ENCODE measurements at places on chromosomes 11 and 22.

- DNase-seq: no peak
Measured at GRCh38 chr11:123505546-123506299, 75.7 kb downstream of the GRAMD1B start.

DNA sequence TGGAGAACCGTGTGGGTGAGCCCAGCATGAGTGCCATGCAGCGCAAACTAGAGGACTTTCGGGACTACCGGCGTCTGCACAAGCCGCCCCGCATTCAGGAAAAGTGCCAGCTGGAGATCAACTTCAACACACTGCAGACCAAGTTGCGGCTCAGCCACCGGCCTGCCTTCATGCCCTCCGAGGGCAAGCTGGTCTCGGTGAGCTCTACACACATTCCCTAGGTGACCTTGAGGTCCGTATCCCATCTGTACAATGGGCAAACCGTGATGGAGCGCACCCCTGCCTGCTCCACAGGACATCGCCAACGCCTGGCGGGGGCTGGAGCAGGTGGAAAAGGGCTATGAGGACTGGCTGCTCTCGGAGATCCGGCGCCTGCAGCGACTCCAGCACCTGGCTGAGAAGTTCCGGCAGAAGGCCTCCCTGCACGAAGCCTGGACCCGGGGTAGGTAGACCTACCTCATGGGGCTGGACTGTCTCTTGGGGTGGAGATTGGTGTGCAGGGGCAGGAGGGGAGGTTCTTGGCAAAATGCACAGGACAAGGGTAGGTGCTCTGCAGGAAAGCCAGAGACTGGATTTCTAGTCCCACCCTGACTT is 10.6 kb downstream of the CTSF start:
- DNase-seq: no peak

GRCh38 chr11:15189641-15190365 is 75.1 kb downstream of the INSC start:
- no peak for DNase-seq

DNA sequence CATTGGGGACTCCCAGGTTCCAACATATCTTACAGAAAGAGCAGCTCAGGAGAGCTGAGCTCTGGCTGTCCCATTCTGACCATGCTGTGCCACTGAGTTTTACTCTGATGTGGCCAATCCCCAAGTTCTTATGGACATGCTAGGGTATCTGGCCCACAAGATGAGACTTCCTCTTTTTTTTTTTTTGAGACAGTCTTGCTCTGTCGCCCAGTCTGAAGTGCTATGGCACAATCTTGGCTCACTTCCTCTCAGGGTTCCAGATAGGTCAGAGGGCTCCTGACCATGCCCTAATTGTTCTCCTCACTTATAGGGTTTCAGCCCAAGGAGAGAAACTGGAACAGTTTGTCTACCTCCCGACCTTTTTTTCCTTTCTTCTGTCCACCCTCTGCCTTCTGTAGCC is 152.3 kb upstream of the CCDC90B start:
- no peak for DNase-seq

- peak; percentile 75 for DNase-seq
Measured at GRCh38 chr22:26367402-26368245, 61.4 kb upstream of the ASPHD2 start.

- DNase-seq: no peak
Measured at GRCh38 chr11:20090654-20091374, 69.5 kb downstream of the DBX1 start.

DNA sequence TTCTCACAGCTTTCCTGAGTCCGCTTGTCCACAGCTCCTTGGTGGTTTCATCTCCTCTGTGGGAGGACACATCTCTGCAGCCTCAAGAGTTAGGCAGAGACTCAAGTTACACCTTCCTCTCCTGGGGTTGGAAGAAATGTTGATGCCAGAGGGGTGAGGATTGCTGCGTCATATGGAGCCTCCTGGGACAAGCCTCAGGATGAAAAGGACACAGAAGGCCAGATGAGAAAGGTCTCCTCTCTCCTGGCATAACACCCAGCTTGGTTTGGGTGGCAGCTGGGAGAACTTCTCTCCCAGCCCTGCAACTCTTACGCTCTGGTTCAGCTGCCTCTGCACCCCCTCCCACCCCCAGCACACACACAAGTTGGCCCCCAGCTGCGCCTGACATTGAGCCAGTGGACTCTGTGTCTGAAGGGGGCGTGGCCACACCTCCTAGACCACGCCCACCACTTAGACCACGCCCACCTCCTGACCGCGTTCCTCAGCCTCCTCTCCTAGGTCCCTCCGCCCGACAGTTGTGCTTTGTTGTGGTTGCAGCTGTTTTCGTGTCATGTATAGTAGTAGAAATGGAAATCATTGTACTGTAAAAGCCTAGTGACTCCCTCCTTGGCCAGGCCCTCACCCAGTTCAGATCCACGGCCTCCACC is 11.7 kb downstream of the RASD2 start:
- peak; percentile 86 for DNase-seq

DNA sequence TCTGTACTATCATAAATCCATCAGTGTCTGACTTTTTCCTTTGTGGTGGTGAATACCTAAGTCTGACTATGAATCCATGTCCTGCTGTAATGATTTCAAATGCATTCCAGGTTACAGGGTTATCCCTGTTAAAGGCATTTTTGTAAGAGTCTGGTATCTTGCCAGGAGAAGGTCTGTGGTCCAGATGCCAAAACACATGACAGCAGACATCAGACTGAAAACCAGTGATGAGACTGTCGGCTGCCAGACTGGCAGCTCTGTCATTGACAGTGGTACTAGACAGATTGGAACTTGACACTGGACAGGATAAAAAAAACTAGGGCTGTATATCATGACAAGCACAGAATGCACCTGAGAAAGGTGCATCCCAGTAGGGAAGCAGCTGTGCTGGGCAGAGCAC is 301.8 kb upstream of the FAT3 start:
- no peak for DNase-seq

- no peak for DNase-seq
Measured at GRCh38 chr22:31734512-31734911, 15.4 kb downstream of the PRR14L start.

DNA sequence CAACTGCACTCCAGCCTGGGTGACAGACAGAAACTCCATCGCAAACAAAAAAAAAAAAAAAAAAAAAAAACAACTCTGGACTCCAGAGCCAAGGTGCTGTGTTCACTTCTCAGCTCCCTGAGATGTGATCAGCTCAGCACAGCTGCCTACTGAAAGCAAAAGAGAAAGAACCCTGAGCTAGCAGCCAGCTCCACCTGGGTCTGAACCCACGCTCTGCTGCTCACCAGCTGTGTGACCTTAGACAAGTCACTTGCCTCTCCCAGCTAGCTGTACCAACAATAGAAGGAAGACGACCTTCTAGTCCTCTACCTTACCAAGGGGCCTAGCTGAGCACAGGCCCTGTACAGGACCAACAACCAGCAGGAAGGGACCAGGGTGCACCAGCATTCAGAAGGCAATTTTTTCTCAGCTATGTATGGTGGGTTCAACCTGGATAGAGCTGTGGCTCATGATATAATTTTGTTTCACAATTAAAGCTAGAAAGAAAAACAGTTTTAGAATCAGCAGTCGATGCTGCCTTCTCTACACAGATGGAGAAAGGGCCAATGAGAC is 3.8 kb downstream of the DGCR2 start:
- DNase-seq: peak; percentile 38

- peak; percentile 91 for DNase-seq
Measured at GRCh38 chr22:21982338-21982965, at the start of gene TOP3B. TSS of gene TOP3B (minus strand) at chr22:21982787. CDS start at chr22:21975709, 7,078 bp downstream.

- no peak for DNase-seq
Measured at GRCh38 chr11:60926500-60926899, 2.2 kb downstream of the TMEM132A start.

DNA sequence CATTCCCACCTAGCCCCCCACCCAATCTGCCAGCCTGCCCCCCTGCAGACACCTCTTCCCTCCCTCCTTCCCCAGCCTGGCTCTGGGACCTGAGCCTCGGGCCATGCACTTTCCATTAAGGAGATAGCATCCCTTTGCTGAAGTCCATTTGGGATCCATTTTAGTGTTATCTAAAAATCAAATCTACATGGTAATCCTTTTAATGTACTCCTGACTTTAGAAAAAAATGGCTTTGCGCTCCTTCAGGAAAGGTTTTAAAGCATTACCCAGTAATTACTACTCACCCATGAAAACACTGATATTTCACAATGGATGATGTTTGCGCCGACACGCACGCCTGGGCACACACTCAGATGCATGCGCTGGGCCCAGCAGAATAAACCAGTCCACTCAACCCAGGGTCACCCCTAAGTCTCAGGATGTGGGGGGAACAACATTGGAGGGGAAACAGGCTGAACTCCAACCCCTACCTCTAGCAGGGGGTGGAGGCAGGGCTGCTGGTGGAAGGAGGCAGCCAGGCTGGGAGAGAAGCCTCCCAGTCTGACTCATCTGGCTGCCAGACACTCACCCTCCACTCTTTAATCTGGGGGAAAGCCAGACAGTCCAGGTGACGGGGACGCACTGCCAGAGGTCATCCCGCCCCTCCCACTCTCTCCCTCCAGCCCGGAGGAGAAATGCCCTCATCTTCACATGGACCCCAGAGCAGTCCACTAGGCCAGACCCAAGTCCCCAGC is 29.8 kb downstream of the LMO1 start:
- no peak for DNase-seq

- DNase-seq: no peak
Measured at GRCh38 chr11:2098691-2099515, 40.3 kb downstream of the IGF2 start.

- DNase-seq: no peak
Measured at GRCh38 chr11:125258291-125259032, 93.9 kb downstream of the PKNOX2 start.

DNA sequence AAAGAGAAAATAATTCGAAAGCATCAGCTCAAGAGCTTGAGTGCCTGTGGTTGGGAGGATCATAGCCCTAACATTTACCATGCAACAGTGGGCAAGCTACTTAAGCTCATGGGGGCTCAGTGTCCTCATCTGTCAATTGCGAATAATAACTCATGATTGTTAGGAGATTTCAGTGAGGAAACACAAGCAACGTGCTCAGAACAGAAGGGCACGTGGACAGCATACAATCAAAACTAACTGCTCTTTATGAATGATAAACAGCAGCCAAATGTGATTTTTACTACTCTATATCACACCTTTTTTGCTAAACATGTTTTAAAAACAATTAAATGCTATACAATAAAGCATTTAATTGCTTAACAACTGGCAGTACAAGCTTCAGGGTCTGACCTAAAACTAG is 310.1 kb upstream of the NARS2 start:
- no peak for DNase-seq

GRCh38 chr22:19876314-19876940 is 21.8 kb upstream of the GNB1L start:
- no peak for DNase-seq

DNA sequence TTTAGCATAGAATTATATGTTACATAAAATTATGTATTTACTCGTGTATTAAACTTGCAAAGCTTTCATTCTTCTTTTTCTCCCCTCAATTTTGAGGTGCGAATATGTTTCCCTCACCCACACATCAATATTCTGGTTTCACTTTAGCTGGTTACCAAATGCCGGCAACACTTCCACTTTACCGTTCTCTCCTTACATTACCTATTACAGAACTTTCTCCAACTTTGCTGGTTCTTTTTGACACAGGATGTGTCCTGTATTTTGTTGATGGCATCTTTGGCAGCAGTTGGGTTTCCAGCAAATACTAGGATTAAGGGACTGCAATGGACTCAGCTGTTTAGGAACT is 84.9 kb downstream of the PRR5L start:
- DNase-seq: no peak

DNA sequence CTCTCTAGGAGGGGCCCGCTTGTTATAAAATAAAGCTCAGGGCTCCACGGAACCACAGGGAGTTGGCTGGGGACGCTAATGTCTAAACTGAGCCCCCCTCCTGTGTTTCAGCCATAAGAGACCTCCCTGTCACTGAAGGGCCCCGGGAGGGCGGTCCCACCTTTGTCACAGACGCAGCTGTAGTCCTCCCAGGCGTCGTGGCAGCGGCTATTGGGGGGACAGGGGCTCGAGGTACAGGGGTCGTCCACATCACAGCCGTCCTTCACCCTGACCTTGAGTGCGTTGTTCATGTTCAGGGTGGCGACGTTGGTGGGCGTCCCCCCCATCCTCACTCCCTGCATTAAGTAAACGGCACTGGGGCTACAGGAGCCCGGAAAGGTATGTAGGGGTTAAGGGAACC is 62.0 kb downstream of the TRMU start:
- DNase-seq: no peak

DNA sequence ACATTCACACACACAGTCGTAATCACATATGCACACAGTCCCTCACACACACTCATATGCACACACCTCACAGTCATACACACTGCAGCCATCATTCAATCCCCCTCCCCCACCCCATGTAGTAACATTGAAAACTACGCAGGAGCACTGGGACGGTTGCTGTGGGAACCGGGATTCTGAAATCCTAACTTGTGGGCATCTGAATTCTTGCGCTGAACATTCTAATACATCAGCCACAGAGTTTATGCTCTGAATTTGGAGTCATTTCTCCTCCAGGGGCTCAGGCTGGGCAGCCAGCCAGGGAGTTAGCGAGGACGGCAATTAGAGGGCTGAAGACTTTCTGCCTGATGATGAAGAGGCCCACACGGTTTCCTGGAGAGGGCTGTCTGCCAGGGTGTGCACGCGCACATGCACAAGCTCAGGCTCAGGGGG is 32.7 kb downstream of the CD6 start:
- peak; percentile 69 for DNase-seq

DNA sequence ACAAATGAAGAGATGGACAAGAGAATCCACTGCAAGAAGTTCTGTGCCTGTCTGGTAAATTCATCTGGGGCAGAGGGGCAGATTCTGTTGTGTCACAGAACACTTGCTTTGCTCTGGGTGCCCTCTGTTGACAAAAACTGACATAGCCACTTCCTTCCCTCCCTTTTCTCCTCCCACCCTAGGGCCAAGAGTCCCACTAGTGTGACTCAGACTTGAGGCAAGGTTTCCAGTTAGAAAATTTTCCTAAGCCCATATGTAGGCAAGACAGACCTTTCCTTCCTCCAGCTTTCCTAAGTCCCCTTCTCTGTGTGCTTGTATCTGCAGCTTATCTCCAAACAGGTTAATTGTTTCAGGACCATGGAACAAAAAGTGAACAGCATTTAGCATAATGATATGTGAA is 106.8 kb downstream of the RBFOX2 start:
- DNase-seq: peak; percentile 46

GRCh38 chr22:49904040-49904369 is 14.2 kb downstream of the ALG12 start:
- DNase-seq: no peak

DNA sequence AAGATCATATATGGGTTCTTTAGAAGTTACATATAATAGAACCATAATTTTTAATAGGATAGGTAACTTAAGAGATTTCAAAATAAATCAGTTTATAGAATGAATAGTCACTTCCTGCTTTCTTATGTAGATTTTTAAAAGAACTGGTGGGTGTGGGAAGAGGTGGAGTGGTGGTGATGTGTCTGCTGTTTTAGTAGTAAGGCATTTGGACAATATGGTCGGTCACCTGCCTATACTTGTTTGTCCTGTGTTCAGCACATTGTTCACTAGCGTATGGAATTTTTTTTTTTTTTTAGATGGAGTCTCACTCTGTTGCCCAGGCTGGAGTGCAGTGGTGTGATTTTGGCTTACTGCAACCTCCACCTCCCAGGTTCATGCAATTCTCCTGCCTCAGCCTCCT is 39.3 kb downstream of the CCDC81 start:
- DNase-seq: no peak

GRCh38 chr11:68854273-68854958 is 12.7 kb upstream of the CPT1A start:
- no peak for DNase-seq
